Left ventricle myocardium inferior (tissue), 1 donor: ENCODE measurements at places on chromosomes 5 and 9.

- no peak overlapping the region for H3K27ac ChIP-seq
- H3K27me3 ChIP-seq: no peaks in the 10 kb centered on the region
- H3K36me3 ChIP-seq: no peaks in the 10 kb centered on the region
- DNase-seq: no peak
These were observed 512.2 kb upstream of the ZNF462 start for GRCh38 chr9:106350777-106351176.

- no peaks in the 10 kb centered on the region for H3K27me3 ChIP-seq
- no peak for DNase-seq
- no peak overlapping the region for H3K4me3 ChIP-seq
- H3K36me3 ChIP-seq: peaks cover 18% of the 10 kb centered on the region
- H3K27ac ChIP-seq: no peak overlapping the region
- no peaks in the 10 kb centered on the region for H3K4me1 ChIP-seq
These were observed 224.4 kb downstream of the FRMD3 start for GRCh38 chr9:83313781-83314180.

DNA sequence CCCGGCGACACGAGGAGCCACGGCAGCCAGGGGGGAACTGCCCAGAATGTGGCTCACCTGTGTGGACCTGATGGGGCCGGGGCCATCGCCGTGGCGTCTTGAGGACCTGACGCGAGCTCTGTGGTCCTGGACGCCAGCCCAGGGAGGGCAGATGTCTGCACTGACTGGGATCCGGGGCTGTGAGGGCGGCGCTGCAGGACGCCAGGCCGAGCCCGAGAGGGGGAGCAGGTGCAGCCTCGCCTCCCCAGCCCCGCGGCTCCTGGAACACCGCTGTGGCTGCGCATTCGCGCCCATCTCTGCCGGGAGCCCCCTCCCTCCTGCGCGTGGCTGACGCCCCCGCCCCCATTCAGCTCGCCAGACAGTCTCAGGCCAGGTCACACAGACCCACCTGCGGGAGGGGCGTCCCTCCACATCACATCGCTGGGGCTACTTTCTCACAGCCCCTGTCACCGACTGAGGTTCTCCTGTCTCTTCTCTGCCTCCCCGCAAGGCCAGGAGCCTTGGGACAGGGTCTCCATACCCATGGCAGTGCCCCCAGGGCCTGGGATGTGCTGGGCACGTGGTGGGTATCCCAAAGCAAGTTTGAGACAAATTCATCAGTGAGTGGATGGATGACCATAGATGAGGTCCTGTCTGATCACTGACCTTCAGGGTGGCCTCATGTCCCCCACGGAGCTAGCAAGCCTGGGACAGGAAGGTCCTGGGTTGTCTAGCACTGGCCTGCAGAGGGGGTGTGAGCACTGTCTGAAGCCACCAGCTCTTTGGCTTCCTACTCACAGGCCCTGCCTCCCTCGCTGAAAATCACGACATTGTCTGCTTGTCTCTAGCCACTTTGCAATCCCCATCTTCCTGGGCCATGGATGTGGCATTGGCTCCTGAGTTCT lies 47.3 kb downstream of the RASGEF1C start:
- no peak for DNase-seq
- H3K36me3 ChIP-seq: no peaks in the 10 kb centered on the region
- no peak overlapping the region for H3K4me3 ChIP-seq
- H3K27ac ChIP-seq: no peak overlapping the region

DNA sequence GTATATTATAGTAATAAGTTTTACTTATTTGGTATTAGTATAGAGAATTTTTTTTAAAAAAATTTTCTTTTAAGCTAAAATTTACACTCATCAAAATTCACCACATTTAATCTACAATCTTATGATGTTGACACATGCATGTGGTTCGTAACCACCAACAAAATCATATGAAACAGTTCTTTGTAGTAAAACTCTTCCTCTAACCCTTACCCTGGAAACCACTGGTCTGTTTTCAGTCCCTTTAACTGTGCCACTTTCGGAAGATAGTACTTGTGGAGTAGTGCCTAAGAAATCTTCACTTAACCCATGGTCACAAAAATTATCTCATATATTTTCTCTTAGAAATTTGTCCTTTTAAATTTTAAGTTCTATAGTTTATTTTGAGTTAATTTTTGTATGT lies 1498.8 kb downstream of the MAT2B start:
- no peak for DNase-seq
- H3K36me3 ChIP-seq: no peaks in the 10 kb centered on the region
- H3K4me1 ChIP-seq: no peaks in the 10 kb centered on the region
- no peak overlapping the region for H3K27ac ChIP-seq
- H3K27me3 ChIP-seq: no peaks in the 10 kb centered on the region

DNA sequence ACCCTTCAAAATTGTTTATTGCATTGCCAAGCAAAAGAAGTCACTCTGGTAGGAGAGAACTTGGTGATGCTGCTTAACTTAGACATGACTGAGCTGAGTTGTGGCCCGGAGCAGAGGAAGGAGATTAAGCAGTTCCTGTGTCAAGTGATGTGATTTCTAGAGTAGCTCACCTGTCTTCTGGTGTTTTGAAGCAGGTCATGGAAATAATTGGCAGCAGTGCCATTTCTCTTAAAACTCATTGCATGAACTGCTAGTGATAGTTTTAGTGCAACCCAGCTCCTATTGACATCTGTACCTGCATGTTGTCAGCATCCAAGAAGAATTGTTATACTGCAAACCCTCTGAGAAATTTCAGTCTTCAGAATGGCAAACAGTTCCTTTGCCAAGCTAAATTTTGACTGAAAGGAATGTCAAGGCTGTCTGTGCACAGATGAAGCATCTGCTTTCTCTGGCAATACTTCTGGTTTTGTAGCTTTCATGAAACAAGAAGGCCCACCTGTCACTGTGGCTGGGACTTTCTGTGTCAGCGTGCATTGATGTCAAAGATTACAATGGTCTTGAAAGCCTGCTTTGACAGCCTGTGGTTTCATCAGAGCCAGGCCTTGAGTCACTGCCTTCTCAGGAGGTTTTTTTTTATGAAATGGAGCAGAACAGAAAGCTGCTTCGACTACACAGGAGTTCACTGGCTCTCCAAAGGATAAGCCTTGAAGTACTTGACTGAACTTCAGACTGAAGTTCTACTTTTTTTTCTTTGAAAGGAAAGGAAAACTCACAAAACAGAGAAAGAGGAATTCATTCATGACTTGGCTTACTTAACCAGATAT lies 90.6 kb downstream of the RALGPS1 start:
- no peaks in the 10 kb centered on the region for H3K36me3 ChIP-seq
- DNase-seq: no peak
- no peak overlapping the region for H3K27ac ChIP-seq

GRCh38 chr5:110916381-110917049 lies 155.0 kb upstream of the TSLP start:
- H3K36me3 ChIP-seq: no peaks in the 10 kb centered on the region
- no peak overlapping the region for H3K4me3 ChIP-seq
- no peak for DNase-seq
- peaks cover 46% of the 10 kb centered on the region for H3K4me1 ChIP-seq
- peak overlapping the region; percentile 82 for H3K27ac ChIP-seq

DNA sequence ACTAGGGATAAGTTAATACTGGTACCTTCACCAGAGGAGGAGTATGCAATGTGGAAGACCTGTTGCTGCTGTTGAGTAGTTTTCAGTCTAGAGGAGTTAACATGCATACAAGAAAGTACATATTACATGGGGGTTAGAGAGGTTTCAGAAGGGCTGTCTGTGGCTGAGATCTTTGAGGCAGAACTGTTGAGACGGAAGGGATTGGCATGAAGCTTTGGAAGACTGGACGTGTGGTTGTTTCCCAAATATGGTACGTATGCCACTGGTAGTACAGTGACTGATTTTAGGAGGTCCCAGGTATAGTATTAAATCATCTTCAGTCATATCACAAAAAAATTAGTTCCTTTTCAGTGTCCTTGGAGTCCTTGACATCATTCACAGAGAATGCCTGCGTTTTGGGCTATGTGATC lies 17.6 kb downstream of the TNFAIP8 start:
- no peaks in the 10 kb centered on the region for H3K36me3 ChIP-seq
- H3K4me1 ChIP-seq: peaks cover 15% of the 10 kb centered on the region
- no peak overlapping the region for H3K4me3 ChIP-seq
- no peaks in the 10 kb centered on the region for H3K27me3 ChIP-seq
- no peak overlapping the region for H3K27ac ChIP-seq
- no peak for DNase-seq

DNA sequence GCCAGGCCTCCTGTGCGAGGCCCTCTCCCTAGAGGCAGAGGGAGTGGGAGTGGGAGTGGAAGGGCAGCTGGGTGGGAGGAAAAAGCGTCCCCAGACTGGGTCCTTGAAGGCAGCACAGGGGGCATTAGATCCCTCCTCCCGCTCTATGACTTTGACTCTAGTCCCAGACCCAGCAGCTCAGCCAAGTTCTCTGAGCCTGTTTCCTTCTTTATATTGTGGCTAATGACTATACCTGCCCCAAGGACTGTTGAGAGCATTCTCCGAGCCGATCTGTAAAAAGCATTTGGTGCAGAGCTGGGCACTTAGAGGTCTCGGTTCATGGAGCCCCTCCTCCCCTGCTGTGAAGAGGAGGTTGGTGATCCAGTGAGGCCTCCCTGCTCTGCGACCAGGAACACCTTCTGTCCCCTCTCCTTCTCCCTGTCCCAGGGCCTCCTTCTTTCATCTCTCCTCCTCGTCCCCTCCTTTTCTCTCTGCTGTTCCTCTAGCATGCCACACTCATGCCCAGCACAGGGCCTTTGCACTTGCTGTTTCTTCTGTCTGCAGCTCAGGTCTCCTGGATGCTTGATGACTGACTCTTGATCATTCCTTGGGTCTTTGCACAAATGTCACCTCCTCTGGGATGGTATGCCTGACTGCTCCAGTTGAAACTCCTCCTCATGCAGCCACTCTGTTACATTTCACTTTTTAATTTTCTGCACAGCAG lies 23.4 kb upstream of the PSD2 start:
- DNase-seq: no peak
- H3K4me1 ChIP-seq: peaks cover 19% of the 10 kb centered on the region
- H3K27me3 ChIP-seq: no peaks in the 10 kb centered on the region
- H3K4me3 ChIP-seq: no peak overlapping the region
- no peaks in the 10 kb centered on the region for H3K36me3 ChIP-seq
- H3K27ac ChIP-seq: no peak overlapping the region

DNA sequence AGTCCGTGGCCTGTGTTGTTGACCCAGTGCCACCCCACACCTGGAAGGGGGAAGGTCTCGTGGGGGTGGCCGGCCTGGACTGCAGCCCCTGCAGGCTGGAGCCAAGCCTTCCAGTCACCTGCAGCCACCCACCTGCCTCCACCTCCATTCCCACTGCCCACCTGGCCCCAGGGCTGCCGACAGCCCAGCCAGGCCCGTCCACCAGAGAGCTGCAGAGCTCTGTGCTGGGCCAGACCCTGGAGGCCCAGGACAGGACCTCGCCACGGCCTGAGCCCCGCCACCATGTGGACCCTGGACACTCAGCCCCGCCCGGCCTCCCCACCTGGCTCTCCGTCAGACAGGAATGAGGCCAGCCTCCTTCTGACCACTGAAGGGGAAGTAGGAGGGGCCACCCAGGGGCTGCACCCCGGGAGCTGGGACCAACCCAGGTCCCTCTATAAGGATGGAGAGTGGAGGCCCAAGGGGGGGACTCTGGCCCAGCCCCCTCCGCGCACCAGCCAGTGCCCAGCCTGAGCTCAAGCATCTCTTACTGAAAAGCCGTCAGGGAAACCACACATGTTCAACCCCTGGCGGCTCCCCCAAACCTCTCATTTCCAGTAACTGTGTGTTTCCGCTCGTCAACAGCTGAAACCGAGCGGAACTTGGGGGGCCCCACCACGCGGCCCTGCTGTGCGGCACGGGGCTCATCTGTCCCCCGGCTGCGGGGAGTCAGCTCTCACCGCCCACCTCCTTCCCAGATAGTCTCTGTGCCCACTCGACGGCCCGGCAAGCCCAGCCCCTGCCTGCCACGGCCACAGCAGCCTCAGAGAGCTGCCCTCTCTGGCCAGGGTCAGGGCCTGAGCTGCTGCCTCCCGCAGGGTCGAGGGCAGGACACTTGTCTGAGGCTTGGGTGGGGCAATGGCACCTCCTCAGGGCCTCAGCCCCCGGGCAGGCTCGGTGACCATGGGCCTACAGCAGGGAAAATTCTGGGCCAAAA lies 12.8 kb downstream of the NOTCH1 start:
- H3K4me1 ChIP-seq: peaks cover 93% of the 10 kb centered on the region
- H3K4me3 ChIP-seq: peak overlapping the region; percentile 45
- no peaks in the 10 kb centered on the region for H3K27me3 ChIP-seq
- peak overlapping the region; percentile 79 for H3K27ac ChIP-seq
- H3K36me3 ChIP-seq: peaks cover 12% of the 10 kb centered on the region

DNA sequence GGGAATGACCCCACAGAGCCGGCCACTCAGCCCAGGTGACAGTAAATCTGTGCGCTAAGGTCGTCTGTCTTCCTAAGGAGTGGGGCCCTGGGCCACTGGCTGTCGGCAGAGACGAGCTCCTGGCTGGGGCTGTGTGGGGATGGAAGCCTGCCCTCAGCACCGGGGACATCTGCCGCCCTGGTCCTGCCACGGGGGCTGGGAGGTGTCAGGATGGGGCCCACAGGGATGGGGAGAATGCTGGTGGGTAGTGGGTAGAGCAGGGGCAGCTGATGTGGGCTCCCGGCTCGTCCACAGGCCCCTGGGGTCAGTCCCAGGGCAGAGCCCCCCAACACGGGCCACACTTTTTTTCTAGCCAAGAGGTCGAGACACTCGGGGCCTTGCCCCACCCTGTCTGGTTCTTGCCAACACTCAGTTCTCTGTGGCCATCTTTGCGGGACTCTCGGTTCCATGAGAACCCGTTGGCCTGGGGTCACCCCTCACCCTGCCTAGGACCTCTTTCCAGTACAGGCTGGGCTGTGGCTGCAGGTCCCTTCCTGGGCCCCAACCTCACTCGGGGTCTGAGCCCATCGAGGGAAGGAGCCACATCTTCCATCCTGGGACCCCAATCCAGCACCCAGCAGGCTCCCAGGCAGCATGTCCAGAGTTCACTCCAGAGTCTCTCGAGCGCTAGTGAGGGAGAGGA lies 45.0 kb downstream of the DBH start:
- no peaks in the 10 kb centered on the region for H3K36me3 ChIP-seq
- peaks cover 2% of the 10 kb centered on the region for H3K27me3 ChIP-seq
- H3K27ac ChIP-seq: no peak overlapping the region
- peak; percentile 13 for DNase-seq
- H3K4me1 ChIP-seq: peaks cover 48% of the 10 kb centered on the region

- no peak overlapping the region for H3K4me3 ChIP-seq
- H3K36me3 ChIP-seq: no peaks in the 10 kb centered on the region
- H3K27me3 ChIP-seq: no peaks in the 10 kb centered on the region
- H3K4me1 ChIP-seq: no peaks in the 10 kb centered on the region
- DNase-seq: no peak
These were observed 119.2 kb upstream of the SV2C start for GRCh38 chr5:75964008-75964407.

DNA sequence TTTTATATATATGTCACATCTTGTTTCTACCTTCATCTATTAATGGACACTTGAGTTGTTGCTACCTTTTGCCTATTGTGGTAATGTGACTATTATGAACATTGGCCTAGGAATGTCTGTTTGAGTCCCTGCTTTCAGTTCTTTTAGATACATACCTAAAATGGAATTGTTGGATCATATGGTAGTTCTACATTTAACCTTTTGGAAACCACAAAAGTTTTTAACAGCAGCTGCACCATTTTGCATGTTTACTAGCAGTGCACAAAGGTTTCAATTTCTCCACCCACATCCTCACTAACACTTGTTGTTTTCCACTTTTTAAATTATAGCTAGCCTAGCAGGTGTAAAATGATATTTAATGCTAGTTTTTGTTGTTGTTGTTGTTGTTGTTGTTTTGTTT lies 88.4 kb downstream of the GALNT10 start:
- H3K4me3 ChIP-seq: no peak overlapping the region
- H3K27ac ChIP-seq: no peak overlapping the region
- H3K4me1 ChIP-seq: peaks cover 10% of the 10 kb centered on the region
- no peaks in the 10 kb centered on the region for H3K36me3 ChIP-seq
- no peaks in the 10 kb centered on the region for H3K27me3 ChIP-seq
